Myocyte (in vitro differentiated cells): ENCODE measurements at places on chromosomes 11 and 22. TPM values are rescaled to one million over a fixed set of nuclear protein-coding genes. Genes with fewer than 3 reads are reported as not detected.

GRCh38 chr11:95241681-95242081 is 10.7 kb upstream of the SESN3 start:
- no peak for DNase-seq

- DNase-seq = no peak
These were observed 46.3 kb upstream of the RAPSN start for GRCh38 chr11:47495011-47495855.

The SCT gene
- not detected in 2 replicates for total RNA-seq

DNA sequence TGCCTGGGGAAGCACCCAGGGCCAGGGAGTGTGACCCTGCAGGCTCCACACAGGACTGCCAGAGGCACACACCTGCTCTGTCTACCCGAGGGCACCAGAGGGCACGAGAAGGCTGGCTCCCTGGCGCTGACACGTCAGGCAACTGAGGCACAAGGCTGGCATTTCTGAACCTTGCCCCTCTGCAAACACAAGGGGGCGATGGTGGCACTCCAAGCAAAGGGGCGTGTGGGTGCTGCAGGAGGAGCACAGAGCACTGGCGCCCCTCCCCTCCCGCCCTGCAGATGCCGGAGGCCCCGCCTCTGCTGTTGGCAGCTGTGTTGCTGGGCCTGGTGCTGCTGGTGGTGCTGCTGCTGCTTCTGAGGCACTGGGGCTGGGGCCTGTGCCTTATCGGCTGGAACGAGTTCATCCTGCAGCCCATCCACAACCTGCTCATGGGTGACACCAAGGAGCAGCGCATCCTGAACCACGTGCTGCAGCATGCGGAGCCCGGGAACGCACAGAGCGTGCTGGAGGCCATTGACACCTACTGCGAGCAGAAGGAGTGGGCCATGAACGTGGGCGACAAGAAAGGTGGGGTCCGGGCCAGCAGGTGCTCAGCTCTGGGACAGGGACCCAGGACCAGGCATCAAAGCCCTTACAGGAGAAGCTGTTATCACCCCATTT is 20.8 kb upstream of the TXNRD2 start:
- peak; percentile 81 for DNase-seq

DNA sequence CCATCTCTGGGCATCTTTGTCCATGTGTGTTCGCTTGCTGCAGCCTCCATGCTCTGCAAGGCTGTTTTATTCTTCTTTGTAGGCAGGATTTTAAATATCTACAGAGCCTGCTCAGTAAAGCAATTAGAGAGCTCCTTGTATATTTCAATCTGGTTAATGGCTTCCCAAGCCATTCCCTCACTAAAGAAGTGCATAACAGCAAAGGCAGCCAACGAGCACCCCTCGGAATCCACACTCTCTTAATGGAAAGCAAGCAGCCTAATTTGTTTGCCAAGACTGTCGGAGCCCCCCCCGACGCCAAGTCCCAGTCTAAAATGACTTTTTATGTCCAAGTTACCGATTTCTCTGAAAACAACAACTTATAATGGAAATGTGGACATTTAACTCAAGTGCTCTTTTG is 123.6 kb downstream of the ARL14EP start:
- DNase-seq = no peak

- no peak for DNase-seq
These were observed 23.1 kb downstream of the DDIAS start for GRCh38 chr11:82924522-82925224.

The RPL27A gene
- 403 and 405 TPM in 2 replicates for total RNA-seq

GRCh38 chr11:122749005-122749687 is 89.2 kb upstream of the CRTAM start:
- DNase-seq = peak; percentile 75

- DNase-seq = no peak
These were observed 43.9 kb upstream of the DLAT start for GRCh38 chr11:111981270-111981669.

- peak; percentile 47 for DNase-seq
These were observed 4.4 kb downstream of the BCR start for GRCh38 chr22:23184764-23185113.

GRCh38 chr11:95568281-95568680 is 221.3 kb downstream of the FAM76B start:
- no peak for DNase-seq

GRCh38 chr11:122764371-122765090 is 73.8 kb upstream of the CRTAM start:
- no peak for DNase-seq

DNA sequence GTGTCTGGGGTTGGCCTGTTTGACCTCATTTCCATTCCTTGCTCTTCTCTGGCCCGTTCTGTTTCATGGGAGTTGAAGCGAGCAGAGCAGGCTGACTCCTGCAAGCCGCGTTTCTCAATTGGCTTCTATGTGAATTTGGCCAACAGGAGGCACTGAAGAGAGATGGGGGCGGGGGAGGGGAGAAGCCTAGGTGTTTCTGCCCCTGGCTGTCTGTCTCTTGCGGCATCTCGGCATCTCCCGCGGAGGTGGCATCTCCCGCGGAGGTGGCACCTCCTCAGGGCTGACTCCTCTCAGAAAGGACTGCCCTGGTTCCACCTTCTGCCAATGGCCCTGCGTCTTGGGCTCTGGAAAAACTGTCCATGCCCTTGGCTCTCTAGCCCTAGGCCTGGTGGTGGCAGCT is 125.6 kb upstream of the CSNK2A3 start:
- no peak for DNase-seq

DNA sequence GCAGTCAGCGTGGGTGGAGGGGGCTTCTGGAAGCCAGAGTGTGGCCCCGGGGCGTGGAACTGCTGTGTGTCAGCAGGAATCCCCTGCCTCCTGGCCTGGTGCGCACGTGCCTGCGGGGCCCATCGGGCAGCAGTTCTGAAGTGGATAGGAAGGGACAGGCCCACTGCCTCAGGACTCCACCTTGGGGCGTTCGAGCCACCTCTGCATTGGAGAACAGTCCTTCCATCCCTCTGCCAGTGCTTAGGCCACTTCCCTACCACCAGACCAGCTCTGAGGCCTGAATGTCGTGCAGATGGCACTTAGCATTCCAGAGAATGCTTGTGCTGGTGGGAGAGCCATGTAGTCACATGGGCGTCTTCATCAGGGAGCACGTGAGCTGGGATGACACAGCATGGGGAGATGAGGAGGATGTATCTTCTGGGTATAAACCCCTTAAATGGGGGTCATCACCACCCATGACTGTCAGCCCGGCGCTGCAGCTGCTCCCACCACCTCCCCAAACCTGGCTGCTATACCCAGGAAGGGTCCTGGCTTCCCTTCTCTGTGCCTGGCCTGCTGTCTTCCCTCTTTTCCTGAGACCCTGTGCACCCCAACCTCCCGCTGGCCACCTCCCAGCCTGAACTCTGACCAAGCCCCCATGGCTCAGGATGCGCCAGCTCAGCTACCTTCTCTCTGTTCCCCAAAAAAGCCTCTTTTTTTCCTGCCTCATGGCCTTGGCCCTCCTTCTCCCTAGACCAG is 9.7 kb downstream of the INCENP start:
- peak; percentile 38 for DNase-seq

The TPBGL gene
- total RNA-seq = not detected in 2 replicates

The KRTAP5-8 gene
- total RNA-seq = 0.21 TPM in 1 of 2 replicates, not detected in the other
